ENCODE measurements at places on chromosomes 3 and 15.
A peak's percentile ranks its signal among the peaks of the same experiment; 100 is the strongest.

DNA sequence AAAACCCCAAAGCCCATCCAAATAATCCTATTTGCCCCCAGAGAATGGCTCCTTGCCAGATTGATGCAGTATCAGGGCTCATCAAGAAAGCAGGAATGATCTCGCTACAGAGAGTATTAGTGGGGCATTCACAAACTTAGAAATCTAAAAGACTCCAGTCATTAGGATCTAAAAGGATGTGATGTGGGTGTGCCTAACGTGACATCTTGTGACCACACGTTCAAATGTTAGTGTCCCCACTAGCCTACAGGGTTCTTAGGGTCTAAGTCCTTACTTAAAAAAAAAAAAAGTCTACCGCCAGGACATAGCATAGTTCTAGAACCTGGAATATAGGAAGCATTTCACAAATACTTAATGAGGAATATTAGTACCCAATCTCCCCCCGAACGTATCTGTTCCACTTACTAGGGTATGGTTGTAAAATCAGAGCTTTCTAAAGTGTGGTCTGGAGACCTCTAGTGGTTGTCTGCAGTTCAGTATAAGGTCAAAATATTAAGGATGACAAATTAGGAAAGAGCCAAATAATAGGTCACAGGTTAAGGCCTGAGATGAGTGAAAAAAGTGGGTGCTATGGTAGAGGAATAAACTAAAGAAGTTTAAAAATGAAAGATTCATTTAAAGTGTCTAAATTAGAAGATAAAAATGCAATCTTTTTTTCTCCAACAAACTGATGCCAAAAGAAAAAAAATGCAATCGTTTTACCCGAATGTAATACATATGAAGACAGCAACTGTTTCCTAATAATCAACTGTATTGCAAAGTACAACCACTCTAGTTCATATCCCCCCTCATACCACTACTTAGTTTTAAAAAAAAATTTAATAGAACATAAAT, 4.2 kb upstream of the CHRM5 start:
- DNase-seq = peak; percentile 63

GRCh38 chr3:16072420-16073110, 101.9 kb upstream of the GALNT15 start:
- DNase-seq = no peak

- no peak for DNase-seq
Measured at GRCh38 chr3:37181756-37182155, 7.4 kb upstream of the LRRFIP2 start.

GRCh38 chr3:186605078-186605477, 7.8 kb upstream of the AHSG start:
- DNase-seq = no peak

- no peak for DNase-seq
Measured at GRCh38 chr3:30660656-30661055, 54.3 kb downstream of the TGFBR2 start.

- DNase-seq = no peak
Measured at GRCh38 chr3:152084441-152085158, 184.1 kb upstream of the MBNL1 start.

Measured in erythroblast (primary cell).